ENCODE measurements at places on chromosomes 13 and 19.

DNA sequence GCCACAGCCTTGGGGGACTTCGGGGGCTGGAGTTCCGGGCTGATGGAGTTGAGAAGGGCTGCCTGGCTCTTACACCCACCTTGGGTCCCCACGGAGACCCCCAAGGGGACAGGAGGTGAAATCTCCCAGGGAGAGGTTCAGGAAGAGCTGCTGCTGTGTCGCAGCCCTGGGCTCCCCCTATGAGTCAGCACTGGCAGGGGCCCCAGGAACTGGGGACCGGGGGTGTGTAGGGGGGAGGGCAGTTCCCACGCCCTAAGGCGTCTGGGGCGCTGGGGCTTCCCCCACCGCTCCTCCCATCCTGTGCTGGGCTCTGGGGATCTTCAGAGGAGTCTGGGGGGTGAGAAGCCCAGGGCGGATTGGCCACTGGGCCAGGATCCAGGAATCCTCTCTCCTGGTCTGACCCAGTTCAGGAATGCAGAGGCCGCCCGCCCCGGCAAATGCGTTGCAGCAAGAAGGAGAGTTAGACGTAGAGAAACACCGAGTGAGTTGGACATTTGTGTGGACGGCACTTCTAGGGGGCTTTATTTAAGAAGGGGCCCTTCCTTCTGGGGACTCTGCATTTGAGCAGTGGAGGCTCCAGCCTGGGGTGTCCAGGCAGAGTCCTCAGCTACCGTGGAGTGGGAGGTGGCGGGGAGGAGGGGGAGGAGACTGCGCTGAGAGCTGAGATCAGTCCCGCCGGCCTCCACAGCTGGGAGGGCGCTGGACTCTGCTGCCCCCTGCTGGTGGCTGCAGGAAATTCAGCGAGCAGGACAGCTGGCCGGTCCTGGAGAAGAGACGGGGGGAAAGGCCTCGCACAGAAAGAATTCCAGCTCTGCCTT, 15.0 kb upstream of the NANOS3 start:
- peak; percentile 91 for DNase-seq

DNA sequence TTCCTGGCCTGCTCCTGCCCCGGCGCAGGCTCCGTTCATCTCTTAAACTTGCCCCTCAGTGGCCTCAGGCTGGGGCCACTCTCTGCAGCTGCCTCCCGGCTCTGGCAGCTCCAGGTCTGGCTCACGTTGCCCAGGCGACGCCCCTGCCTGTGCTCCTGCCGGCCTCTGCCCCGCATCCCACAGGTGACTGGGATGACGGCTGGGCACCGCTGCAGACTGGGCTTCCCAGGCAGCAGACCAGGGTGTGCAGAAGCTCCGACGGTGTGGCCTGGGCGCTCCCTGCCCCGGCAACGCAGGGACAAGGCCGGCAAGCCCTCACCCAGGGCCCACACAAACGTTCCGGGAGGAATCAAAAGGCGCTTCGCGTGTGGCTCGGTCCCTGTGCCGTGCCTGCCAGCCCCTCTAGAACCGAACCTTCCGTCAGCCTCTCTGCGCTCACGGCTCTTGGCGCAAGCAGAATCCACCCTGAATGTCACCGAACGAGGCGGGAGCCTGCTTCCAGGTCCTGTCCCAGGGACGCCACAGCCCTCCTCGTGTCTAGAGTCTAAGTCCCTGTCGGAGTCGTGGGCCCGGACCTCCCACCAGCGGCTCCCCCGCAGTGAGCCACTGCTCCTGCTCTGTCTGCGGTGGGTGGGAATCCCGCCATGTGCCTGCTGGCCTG, 64.8 kb downstream of the MLLT1 start:
- no peak for DNase-seq

GRCh38 chr13:86581706-86582105, 782.5 kb upstream of the SLITRK6 start:
- no peak for DNase-seq

- no peak for DNase-seq
Observed at GRCh38 chr13:36192166-36192565, 22.2 kb downstream of the SOHLH2 start.

- DNase-seq, result no peak
Observed at GRCh38 chr19:32542477-32543108, 38.4 kb upstream of the PDCD5 start.

DNA sequence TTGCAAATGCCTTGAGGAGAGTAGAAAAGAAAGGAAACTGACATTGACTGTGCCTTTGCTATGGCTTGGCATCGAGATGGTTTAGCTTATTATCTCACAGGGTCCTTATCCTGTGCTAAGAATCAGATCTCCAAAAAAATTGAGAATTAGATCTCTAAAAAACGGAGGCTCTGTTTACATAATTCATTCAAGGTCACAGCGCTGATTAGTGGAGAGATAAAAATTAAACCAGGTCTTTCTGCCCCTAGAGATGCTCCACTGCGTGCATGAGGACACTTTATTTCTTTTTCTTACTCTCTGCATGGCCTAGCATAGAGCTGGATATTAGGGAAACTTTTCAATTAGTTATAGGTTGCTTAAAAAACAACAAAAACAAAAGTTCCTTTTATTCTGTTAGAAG, 17.3 kb downstream of the LRCH1 start:
- DNase-seq, result no peak

- no peak for DNase-seq
Observed at GRCh38 chr13:85197431-85197830, 601.8 kb downstream of the SLITRK6 start.
